ENCODE measurements at places on chromosomes 6 and 20. TPM values are rescaled to one million over a fixed set of nuclear protein-coding genes. Genes with fewer than 3 reads are reported as not detected.

Gene NR2E1
- 0.33 TPM for total RNA-seq

- H3K27ac ChIP-seq = peak overlapping the region; percentile 58
- H3K4me1 ChIP-seq = no peaks in the 10 kb centered on the region
- no peak overlapping the region for H3K4me3 ChIP-seq
- H3K36me3 ChIP-seq = no peaks in the 10 kb centered on the region
Observed at GRCh38 chr6:111804627-111805235, 68.5 kb downstream of the FYN start.

DNA sequence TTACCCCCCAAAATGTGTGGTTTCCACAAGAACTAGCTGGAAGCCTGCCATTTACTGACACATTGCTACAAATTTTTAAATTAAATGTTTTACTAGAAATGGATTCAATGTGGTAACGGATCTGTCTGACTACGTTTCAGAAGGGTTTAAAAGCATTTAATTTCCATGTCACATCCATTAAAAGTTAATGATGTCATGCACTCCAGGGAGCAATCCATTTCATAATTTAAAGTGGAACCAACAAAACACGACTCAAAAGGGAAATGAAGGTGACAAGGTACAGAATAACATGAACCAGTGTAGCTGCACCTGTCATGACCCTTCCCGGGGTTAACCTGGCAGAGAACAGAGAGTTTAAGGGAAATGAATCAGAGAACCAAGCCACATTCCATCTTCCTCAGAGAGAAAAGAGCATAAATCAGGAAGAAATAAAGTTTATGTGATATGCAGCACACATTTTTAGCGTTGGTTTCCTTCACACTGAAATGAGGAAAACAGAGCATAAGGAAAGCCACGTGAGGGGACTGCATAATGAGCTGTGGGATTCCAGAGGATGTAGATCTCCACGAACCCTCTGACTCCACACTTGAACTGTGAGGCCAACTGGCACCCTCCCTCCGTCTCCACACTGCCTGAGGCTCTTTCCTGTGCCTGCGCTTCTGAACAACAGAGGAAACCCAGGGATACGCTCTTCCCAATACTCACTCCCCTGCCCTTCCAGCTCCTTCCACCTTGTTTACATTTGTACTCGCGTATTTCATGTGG is 170.3 kb upstream of the AHI1 start:
- no peaks in the 10 kb centered on the region for H3K4me1 ChIP-seq
- H3K4me3 ChIP-seq = no peak overlapping the region
- DNase-seq = no peak
- no peaks in the 10 kb centered on the region for H3K36me3 ChIP-seq
- H3K27me3 ChIP-seq = no peaks in the 10 kb centered on the region
- H3K27ac ChIP-seq = no peak overlapping the region

DNA sequence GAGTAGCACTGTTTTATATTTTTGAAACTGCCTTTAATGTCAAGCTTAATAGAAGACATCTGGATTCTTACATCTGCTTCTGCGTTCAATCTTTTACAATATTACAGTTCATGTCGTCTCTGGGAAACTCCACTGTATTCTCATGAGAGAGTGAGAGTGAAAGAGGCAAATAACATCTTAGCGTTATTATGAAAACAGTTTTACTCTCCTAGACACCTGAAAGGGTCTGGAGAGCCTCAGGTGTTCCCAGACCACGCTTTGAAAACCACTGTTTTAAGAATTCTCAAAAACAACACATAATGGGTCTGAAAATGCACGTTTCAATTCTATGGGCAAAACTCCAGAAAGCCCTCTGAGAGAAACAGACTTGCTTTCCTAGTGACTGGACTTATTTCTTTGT is 63.3 kb downstream of the ARHGAP18 start:
- H3K4me3 ChIP-seq = peak overlapping the region; percentile 7
- no peak overlapping the region for H3K27ac ChIP-seq
- DNase-seq = no peak
- H3K4me1 ChIP-seq = no peaks in the 10 kb centered on the region
- H3K27me3 ChIP-seq = no peaks in the 10 kb centered on the region

GRCh38 chr6:77368660-77369313 is 94.5 kb downstream of the HTR1B start:
- DNase-seq = no peak
- H3K4me3 ChIP-seq = peak overlapping the region; percentile 59
- peak overlapping the region; percentile 19 for H3K27ac ChIP-seq
- H3K4me1 ChIP-seq = no peaks in the 10 kb centered on the region

GRCh38 chr6:163364641-163365040 is 49.9 kb upstream of the QKI start:
- H3K4me1 ChIP-seq = no peaks in the 10 kb centered on the region
- no peak overlapping the region for H3K27ac ChIP-seq
- H3K27me3 ChIP-seq = no peaks in the 10 kb centered on the region
- H3K36me3 ChIP-seq = no peaks in the 10 kb centered on the region
- no peak for DNase-seq

Data from breast epithelium (tissue), 4 donors.